Tibial artery (tissue), 4 donors: ENCODE measurements at places on chromosomes 6 and 20.

DNA sequence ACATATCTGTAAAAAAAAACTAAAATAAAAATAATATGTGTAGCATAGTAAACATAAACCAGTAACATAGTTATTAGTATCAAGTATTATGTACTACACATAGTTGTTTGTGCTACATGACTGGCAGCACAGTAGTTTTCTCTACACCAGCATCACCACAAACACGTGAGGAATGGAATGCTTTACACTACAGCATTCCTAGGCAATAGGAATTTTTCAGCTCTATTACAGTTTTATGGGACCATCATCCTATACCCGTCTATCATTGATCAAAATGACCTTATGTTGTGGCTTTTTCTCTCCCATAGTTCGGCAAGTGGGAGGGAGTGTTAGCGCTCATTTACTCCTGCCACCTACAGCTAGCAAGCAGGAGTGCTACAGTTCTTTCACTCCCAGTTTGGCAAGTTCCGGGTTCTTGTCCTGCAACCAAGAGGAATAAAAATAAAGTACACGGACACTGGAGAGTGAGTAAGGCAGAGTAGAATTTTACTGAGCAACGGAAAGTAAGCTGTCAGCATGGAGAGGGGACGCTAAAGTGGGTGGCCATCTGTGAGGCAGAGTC is 196.8 kb upstream of the HSF2 start:
- no peaks in the 10 kb centered on the region for H3K27me3 ChIP-seq
- no peak overlapping the region for H3K27ac ChIP-seq
- DNase-seq = no peak
- no peaks in the 10 kb centered on the region for H3K4me1 ChIP-seq
- no peaks in the 10 kb centered on the region for H3K36me3 ChIP-seq

GRCh38 chr6:90895299-90896074 is 308.6 kb upstream of the MAP3K7 start:
- H3K36me3 ChIP-seq = no peaks in the 10 kb centered on the region
- DNase-seq = no peak
- H3K4me3 ChIP-seq = no peak overlapping the region
- no peaks in the 10 kb centered on the region for H3K27me3 ChIP-seq
- no peak overlapping the region for H3K27ac ChIP-seq
- H3K4me1 ChIP-seq = no peaks in the 10 kb centered on the region

DNA sequence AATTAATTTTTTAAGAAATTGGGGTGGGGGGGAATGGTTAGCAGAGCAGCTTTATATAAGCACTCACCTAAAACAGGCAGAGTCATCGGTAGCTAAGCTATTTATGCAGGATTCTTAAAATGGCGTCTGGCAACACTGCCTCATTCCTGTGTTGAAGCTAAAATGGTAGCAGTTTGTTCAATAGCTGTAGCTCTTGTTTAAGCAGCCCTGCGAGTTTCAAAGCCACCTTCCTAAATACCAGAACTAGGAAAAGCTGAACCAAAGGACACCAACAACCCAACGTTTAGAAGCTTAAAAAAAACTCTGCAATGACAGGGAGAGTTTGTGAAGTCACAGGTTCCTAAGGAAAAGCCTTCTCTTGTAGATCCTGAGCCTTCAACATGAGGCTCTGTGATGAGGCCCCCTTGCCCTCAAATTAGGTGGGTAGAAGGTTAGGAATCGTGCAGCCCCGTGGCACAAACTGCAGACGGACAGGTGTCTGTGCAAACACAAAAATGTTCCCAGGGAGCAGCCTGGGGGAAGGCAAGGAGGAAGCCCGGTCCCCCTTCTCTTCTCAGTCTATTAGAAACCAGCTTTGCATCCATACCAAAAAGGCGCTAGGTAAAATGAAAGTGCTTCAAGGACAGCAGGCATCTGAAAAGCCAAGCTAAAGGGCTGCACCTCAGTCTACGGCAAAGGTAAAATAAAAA is 4.7 kb downstream of the ZMYND8 start:
- peaks cover 10% of the 10 kb centered on the region for H3K4me1 ChIP-seq
- no peaks in the 10 kb centered on the region for H3K27me3 ChIP-seq
- DNase-seq = no peak
- peak overlapping the region; percentile 97 for H3K27ac ChIP-seq
- H3K36me3 ChIP-seq = no peaks in the 10 kb centered on the region

DNA sequence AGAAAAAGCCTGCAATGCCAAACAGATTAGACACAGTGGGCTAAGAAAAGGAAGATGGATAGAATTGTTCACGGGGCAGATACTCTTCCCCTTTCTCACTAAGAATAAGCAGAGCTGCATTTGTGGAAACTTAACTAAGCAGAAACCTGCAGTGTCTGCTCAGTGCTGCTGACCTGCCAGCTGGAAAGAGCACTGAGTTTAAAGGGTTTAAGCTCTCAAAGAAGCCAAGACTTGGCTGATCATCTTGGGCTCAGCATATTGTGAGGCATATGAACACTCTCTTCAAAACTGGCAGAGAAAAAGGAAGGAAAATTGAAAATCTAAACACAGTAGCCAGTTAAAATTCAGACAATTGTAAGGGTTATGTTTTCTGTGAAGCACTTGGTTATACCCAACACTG is 711.1 kb upstream of the EPHA7 start:
- no peak overlapping the region for H3K4me3 ChIP-seq
- DNase-seq = no peak
- no peaks in the 10 kb centered on the region for H3K36me3 ChIP-seq
- no peaks in the 10 kb centered on the region for H3K4me1 ChIP-seq
- H3K27me3 ChIP-seq = no peaks in the 10 kb centered on the region

GRCh38 chr20:45153147-45153546 is 21.6 kb upstream of the PI3 start:
- H3K27me3 ChIP-seq = no peaks in the 10 kb centered on the region
- no peak overlapping the region for H3K27ac ChIP-seq
- H3K4me1 ChIP-seq = no peaks in the 10 kb centered on the region
- H3K4me3 ChIP-seq = no peak overlapping the region

- DNase-seq = no peak
- H3K36me3 ChIP-seq = no peaks in the 10 kb centered on the region
- no peak overlapping the region for H3K27ac ChIP-seq
- no peak overlapping the region for H3K4me3 ChIP-seq
These were observed 34.1 kb downstream of the DACT2 start for GRCh38 chr6:168285456-168285855.

DNA sequence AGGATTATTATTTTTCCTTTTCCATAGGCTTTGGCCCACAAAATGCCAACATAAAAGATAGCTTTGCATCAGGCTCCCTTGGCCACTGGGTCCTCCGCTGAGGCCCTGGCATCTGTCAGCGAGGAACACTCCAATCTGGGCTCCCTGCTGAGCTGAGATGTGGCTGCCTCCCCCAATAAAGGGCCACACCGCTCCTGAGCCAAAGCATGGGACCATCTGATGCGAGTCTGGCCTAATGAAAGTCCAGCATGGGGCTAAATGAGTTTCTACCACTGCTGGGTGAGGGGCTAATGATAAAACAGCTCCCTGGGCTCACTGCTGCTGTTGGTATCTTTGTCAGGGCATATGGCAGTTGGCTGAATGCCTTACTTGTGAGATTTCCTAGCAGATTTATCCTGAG is 817.5 kb upstream of the SLC35B3 start:
- H3K27ac ChIP-seq = no peak overlapping the region
- no peaks in the 10 kb centered on the region for H3K4me1 ChIP-seq
- H3K4me3 ChIP-seq = no peak overlapping the region
- DNase-seq = no peak
- H3K27me3 ChIP-seq = no peaks in the 10 kb centered on the region
- H3K36me3 ChIP-seq = no peaks in the 10 kb centered on the region

- no peak overlapping the region for H3K4me3 ChIP-seq
- DNase-seq = no peak
- H3K27me3 ChIP-seq = no peaks in the 10 kb centered on the region
- peak overlapping the region; percentile 85 for H3K27ac ChIP-seq
- peaks cover 10% of the 10 kb centered on the region for H3K36me3 ChIP-seq
These were observed 11.7 kb downstream of the SNTA1 start for GRCh38 chr20:33431797-33432381.

GRCh38 chr6:80676386-80676785 is 569.9 kb downstream of the BCKDHB start:
- no peak overlapping the region for H3K27ac ChIP-seq
- H3K27me3 ChIP-seq = no peaks in the 10 kb centered on the region
- no peaks in the 10 kb centered on the region for H3K36me3 ChIP-seq
- H3K4me1 ChIP-seq = no peaks in the 10 kb centered on the region

GRCh38 chr6:42979523-42980177 is 669 bp upstream of the PEX6 start:
- peak overlapping the region; percentile 91 for H3K4me3 ChIP-seq
- H3K27ac ChIP-seq = peak overlapping the region; percentile 86
- DNase-seq = no peak
- H3K4me1 ChIP-seq = peaks cover 20% of the 10 kb centered on the region
- H3K36me3 ChIP-seq = no peaks in the 10 kb centered on the region
- H3K27me3 ChIP-seq = no peaks in the 10 kb centered on the region

DNA sequence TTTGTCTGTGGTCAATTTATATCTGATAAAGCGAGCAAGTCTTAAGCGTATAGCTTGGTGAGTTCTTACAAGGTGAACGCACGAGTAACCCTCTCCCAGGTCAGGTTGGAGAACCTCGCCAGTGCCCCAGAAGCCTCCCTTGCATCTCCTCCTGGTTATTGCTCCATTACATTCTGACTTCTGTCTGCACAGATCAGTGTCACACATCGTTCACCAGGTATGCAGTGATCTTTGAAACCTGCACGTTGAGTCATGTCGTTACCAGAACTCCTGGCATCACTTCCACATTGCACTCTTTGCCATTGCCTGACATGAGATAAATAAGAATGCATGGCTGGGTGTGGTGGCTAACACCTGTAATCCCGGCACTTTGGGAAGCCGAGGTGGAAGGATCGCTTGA is 44.2 kb downstream of the AKAP12 start:
- H3K36me3 ChIP-seq = no peaks in the 10 kb centered on the region
- no peak for DNase-seq
- peaks cover 9% of the 10 kb centered on the region for H3K4me1 ChIP-seq
- no peak overlapping the region for H3K4me3 ChIP-seq

GRCh38 chr6:132651062-132651461 is 7.9 kb downstream of the TAAR1 start:
- no peak overlapping the region for H3K4me3 ChIP-seq
- no peaks in the 10 kb centered on the region for H3K36me3 ChIP-seq
- no peaks in the 10 kb centered on the region for H3K4me1 ChIP-seq
- no peak for DNase-seq

- H3K27ac ChIP-seq = peak overlapping the region; percentile 76
- DNase-seq = peak; percentile 69
- no peaks in the 10 kb centered on the region for H3K36me3 ChIP-seq
- H3K4me1 ChIP-seq = peaks cover 21% of the 10 kb centered on the region
- peak overlapping the region; percentile 41 for H3K4me3 ChIP-seq
These were observed 180.5 kb downstream of the OGFRL1 start for GRCh38 chr6:71468841-71469700.

- H3K4me3 ChIP-seq = no peak overlapping the region
- peaks cover 22% of the 10 kb centered on the region for H3K36me3 ChIP-seq
- H3K27me3 ChIP-seq = no peaks in the 10 kb centered on the region
These were observed 55.1 kb downstream of the KIF16B start for GRCh38 chr20:16517946-16518783.

DNA sequence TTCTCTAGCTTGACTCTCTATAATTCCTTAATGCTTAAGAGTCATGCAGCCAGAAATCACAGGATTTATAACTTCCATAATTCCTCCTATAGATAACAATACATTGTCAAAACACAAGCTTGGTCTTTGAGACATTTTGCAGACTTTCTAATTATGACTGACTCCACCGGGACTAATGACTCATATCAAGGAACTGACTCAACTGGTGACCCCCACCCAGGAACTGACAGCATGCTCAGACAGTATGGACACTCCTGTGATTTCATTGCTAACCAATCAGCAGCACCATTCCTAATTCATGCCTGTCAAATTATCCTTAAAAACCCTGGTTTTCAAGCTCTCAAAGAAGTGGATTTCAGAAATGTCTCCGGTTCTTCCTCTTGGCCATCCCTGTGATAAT is 670.5 kb upstream of the IMPG1 start:
- H3K27ac ChIP-seq = no peak overlapping the region
- no peak for DNase-seq
- no peaks in the 10 kb centered on the region for H3K36me3 ChIP-seq
- H3K27me3 ChIP-seq = no peaks in the 10 kb centered on the region
- H3K4me1 ChIP-seq = no peaks in the 10 kb centered on the region

DNA sequence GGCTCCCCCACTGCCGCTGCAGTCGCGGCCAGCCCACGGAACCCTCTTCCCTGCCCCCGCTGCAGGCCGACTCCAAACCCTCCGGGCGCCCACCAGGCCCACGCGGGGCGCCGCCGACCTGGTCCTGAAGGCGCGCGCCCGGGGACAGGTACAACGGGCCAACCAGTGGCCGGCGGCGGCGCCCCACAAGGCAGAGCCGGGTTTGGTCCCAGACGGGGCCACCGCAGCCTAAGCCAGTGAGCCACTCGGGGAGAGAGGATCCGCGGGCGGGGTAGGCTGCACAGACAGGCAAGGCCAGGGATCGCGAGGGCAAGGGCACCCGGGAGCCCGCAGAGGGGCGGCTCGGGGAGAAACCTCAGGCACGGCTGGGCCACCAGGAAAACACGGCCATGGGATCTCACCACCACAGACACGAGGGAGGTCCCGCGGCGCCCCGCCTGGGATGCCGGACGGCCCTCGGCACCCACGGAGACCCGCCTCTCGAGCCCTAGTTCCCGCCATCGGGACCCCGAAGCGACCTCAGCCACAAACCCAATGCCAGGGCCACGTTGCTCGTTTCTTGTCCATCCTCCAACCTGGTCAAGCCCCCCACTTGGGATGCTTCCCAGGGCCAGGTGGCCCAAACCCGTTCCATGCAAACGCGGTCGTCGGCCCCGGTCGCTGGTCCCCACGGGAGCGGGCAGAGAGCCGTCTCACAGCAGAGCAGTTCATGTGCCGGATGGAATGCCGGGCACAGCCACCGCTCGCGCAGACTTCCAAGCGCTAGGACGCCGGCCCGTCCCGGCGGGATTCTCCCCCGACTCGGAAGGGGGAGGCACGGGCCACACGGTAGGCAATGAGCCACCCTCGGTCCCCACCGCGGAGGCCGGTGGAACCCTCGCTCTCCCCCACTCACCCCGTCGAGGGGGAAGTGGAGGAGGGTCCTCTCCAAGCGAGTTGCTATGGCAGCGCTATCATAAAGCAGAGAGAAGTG is 1956.6 kb upstream of the DEFB115 start:
- no peaks in the 10 kb centered on the region for H3K4me1 ChIP-seq
- H3K27ac ChIP-seq = no peak overlapping the region
- no peaks in the 10 kb centered on the region for H3K36me3 ChIP-seq
- no peak overlapping the region for H3K4me3 ChIP-seq
- DNase-seq = no peak

- H3K36me3 ChIP-seq = no peaks in the 10 kb centered on the region
- no peak overlapping the region for H3K4me3 ChIP-seq
- H3K4me1 ChIP-seq = peaks cover 27% of the 10 kb centered on the region
- no peak for DNase-seq
These were observed 471.8 kb downstream of the COL12A1 start for GRCh38 chr6:74733830-74734620.

DNA sequence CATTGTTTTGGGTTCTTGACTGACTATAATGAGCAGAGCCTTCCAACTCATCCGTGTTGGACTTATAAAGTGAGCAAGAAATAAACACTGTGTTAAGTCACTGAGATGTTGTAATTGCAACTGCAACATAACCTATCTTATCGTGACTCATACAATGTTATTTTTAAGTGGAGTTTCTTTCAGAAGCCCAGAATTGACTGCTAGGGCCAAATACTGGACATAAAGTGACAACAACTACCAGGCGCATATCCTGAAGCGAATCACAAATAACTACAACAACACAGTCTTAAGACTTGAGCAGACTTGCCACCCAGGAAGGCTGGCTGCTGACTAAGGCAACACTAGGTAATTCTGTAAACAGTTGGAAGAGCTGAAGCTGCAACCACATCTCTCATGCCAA is 326.6 kb downstream of the COL12A1 start:
- H3K27me3 ChIP-seq = no peaks in the 10 kb centered on the region
- H3K4me3 ChIP-seq = no peak overlapping the region
